ENCODE measurements at places on chromosomes 5 and 9.

GRCh38 chr9:89632192-89632733 lies 27.5 kb downstream of the GADD45G start:
- DNase-seq = no peak

DNA sequence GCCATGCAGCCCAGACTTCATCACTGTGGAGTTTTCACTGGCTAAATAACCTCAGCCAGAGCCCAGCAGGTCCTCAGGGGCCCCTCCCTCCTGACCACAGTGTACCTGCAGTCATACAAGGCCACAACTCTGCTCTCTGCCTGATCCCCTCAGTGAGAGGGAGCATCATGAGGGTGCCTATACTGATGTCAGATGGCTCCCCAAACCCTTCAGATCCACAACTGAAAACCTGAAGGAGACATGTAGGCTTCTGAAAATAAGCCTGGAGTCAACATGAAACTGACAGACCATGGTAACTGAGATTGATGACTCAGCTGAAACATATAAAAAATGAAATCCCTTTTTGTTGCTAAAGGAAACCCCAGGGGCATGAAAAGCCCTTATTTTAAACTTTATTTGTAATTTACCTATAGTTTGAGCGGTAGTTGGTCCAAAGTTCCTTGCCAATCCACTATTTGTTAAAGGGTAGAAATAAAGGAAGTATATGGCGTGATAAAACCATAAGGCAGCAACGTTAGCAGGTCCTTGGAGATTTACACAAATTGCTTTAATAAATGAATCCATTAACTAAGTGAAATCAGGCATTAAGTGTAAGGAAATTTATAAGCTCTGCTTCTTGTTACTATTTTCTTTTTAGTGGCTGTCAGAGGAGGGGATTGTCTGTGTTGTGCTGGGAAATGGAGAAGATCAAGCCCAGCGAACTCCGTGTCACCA lies 68.3 kb downstream of the FGF1 start:
- DNase-seq = no peak

- DNase-seq = no peak
Measured at GRCh38 chr9:25658571-25658970, 19.7 kb downstream of the TUSC1 start.

DNA sequence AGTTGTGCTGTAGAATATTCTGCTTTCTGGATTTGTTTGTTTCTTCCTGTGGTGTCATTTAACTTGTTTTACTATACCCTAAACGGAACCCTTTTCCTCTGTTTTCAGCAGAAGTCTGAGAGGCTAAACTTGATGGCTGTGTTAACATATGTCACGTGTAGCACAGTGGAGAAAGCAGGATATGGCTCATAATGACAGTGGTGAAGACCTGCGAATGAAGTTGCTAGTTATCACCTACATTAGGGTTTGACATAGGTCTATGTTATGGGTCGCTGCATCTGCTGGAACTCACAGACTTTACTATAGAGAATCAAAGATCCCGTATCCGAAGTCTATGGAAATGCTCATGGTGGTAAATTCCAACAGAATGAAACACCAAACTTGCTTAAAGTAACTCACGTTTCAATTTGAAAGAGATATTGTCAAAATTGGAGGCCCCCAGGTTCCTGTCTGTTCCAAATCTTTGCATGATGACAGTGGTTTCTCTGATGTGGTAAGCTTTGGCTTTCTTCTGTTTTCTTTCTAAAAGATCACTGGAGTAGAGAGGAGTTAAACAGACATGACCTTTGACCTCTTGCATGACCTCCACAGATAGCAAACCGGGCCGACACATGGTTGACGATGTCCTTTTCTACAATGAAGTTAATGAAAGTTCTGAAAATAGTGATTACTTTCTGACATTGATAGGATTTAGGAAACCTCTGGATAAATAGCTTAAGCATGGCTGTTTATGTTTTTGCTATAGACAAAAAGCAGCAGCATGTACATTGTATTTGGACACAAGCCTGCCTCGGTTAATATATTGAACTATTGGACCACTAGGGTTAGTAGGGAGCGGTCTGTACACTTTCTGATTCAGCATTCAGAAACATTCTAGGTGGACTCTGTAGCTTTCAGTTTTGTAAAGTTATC lies 3.1 kb upstream of the CATSPER3 start:
- DNase-seq = no peak

DNA sequence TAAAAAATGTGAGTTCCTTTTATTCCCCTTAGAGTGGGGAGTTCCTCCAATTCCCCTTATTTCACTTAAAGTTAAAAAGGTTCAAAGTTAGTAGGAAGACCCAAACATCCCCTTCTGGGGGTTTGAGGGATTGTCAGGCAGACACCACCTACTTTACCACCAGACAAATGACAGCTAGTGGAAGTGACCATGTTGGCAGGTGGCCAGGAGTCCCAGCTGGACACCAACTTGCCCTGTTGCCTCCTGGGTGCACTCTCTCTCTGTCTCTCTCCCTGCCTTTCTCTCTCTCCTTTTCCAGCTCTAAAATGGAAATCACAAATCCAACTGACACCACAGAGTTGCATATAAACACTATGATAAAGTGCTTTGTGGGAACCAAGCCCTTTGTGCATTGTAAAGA lies 307.7 kb upstream of the TLE4 start:
- DNase-seq = no peak

DNA sequence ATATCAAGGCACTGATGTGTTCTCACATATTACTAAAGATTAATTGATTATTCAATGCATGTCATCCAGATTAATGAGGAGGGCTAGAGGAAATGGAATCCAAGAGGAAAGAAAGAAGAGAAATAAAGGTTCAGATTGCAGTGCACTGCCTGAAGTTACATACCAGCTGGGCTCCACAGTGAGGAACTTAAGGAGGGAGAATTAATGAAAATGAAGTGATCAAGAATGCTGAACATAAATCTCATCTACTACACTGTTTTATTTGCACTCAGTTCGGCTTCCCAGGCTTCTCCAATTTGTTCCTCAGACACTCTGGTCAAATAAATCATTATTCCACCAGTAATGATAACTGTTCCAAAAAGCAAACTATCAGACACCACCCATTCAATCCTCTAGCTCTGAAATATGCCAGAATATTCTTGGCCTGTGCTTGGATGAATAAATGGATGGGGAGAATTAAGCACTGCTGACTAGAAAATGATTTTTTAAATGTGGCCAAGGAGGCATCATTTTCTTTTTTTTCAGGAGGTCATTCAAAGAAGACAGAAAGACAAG lies 88.6 kb upstream of the FBN2 start:
- DNase-seq = no peak

- no peak for DNase-seq
Measured at GRCh38 chr9:76400534-76401096, 6.4 kb upstream of the RFK start.

DNA sequence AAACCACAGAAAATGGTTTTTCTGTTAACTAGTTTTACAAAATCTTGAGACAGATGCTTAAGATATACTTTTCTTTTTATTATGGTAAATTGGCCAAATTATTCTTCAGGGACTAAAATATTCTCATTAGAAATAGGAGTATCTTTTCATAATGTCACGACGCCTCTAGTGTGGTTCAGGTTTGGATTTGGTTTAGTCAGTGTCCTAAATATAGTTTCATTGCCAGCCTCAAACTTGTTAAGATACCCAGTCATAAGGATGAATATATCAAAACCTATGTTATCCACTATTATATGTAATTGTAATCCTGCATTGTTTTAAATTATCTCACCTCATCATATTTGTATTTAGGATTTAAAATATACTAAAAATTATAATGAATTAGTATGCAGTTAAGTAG lies 13.7 kb downstream of the NDUFAF2 start:
- no peak for DNase-seq

GRCh38 chr5:146048994-146049703 lies 56.2 kb downstream of the PLAC8L1 start:
- peak; percentile 89 for DNase-seq

- DNase-seq = peak; percentile 30
Measured at GRCh38 chr5:10831419-10831818, 70.4 kb upstream of the DAP start.

DNA sequence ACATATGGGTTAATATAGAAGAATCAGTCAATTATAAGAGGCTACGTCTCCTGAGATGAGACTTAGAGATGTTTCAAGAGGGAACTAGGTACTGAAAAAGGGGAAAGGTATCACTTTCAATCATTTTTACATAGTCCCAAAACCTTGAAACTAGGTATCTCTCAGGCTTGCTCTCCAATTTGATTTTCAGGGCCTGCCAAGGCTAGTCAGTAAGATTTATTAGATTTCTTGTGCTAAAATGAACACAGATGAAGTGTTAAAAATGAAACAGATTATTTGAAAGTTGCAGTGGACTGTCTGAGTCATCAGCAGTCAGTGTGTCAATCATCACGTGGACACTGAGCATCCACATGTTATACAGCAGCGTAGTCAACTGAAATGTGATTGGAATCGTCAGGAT lies 591.1 kb downstream of the DTWD2 start:
- DNase-seq = no peak

Measured in fibroblast of pulmonary artery (primary cell).